ENCODE measurements at places on chromosomes 2 and 18.

DNA sequence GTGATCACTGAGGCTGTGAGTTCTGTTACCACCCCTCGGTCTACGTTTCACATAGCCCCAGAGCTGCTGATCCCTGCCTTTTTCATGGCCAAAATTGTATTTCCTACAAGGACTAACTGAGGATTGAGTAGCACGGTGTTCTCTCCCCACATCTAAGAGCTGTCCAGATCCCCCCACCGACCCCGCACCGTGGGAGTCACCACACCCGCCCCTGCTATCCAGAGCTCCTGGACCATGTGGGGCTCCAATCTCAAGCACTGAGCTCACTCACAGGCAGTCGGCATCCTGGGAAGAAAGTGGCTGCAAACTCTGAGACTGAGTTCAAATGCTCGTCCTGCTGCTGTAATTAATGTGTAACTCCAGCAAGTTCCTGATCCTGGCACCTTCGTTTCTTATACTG is 9.7 kb downstream of the SIX2 start:
- DNase-seq, result no peak

- no peak for DNase-seq
These were observed 14.3 kb upstream of the D2HGDH start for GRCh38 chr2:241720099-241720498.

GRCh38 chr2:33236482-33237385 is 239.7 kb upstream of the RASGRP3 start:
- no peak for DNase-seq

- DNase-seq, result no peak
These were observed 16.2 kb downstream of the DLGAP1 start for GRCh38 chr18:4438938-4439337.

- DNase-seq, result no peak
These were observed 16.6 kb downstream of the CTDP1 start for GRCh38 chr18:79695856-79696850.

DNA sequence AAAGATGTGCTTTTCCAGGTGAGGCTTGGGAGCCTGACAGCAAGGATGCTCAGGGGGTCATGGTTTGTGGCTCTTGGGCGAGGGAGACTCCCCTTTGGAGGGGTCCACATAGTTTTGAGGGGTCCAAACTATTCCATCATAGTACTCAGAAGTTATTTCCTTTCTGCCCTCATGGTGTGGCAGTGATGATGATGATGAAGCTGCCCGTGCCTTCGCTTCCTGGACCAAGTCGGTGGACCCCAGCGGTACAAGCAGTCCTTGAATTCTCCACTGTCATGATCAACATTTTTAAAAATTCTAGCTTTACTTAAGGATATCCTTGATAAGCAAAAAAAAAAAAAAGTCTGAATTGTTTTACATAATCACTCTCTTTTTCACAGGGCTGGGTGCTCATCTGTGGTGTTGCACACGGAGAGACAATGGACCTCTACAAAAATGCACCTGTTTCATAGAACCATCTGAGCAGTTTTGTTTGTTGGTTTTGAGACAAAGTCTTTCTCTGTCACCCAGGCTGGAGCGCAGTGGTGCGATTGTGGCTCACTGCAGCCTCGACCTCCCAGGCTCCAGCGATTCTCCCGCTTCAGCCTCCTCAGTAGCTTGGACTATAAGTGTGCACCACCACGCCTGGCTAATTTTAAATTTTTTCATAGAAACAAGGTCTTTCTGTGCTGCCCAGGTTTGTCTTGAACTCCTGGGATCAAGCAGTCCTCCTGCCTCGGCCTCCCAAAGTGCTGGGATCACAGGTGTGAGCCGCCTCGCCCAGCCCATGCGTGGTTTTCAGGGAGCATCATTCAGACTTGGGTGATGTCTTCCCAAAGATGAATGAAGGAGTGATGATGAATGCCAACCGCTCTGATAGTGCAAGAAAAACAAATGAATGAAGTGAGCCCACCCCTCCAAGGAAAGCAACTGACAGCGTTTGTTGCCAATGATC is 271.4 kb upstream of the HDAC4 start:
- no peak for DNase-seq

GRCh38 chr2:191321861-191322662 is 76.9 kb downstream of the MYO1B start:
- DNase-seq, result peak; percentile 21

DNA sequence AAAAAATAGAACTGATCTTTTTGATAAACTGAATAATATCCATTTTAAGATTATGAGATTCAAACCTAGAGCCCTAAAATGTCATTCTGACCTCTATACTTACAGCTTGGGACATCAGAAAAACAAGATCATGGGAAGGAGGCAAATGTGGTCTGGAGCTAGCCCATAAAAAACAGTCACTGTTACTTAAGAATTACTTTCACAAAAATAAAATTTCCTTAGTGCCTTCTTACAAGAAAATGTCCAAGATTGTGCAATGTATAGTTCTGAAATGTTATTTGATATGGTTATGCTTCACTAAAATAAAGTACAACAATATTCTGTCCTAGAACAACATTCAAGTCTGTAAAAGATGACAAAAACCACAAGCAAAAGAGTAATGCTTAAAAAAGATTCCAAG is 247.6 kb downstream of the DYM start:
- DNase-seq, result no peak

DNA sequence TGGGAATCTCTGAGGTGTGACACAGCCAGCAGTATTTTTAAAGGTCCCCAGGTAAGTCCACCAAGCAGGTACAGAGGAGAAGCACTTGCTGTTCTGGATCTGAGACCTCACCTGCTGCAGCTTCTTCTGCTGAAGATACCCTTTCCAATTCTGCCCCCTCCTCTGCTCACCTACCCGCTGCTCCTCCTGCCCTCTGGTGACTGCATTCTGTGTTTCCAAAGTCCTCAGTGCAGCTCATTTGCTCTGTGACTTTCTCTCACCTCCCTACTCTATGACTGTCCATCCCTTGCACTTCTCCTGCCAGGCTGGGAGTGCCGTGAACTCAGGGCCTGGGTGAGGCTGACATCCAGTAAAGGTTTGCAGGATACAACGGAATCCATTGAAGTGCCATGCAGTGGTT is 205.2 kb upstream of the LYPD1 start:
- no peak for DNase-seq

DNA sequence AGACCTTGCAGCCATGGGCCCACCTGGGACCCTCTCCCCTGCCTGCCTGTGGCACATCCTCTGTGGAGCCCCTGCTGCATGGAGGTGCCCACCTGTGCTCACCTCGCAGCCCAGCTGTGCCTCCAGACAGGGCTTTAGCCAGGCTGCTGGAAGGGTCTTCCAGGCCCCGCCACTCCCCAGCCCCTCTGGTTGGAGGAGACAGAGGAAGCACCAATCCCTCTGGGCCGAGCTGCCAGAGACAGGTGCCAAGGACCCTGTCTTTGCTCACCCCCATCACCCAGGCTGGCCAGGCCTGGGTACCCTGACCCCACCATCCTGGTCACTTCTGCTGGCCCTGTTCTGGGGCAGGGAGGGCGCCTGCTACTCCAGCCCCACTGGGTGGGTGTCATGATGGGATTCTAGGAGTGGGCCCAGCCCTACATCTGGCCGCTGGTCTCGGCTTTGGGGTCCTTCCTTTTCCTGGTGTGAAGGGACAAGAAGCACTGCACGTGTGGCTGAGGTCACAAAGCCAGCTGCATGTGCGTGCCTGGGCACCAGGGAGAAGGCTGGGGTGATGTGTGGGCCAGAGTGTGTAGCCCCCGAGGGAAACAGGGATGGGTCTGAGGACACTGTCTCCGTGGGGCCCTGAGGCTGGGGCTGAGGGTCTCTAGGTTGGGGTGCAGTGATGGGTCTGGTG is 9.3 kb upstream of the NEU4 start:
- DNase-seq, result no peak

- peak; percentile 10 for DNase-seq
These were observed 19.9 kb downstream of the ABCG5 start for GRCh38 chr2:43818761-43819160.

DNA sequence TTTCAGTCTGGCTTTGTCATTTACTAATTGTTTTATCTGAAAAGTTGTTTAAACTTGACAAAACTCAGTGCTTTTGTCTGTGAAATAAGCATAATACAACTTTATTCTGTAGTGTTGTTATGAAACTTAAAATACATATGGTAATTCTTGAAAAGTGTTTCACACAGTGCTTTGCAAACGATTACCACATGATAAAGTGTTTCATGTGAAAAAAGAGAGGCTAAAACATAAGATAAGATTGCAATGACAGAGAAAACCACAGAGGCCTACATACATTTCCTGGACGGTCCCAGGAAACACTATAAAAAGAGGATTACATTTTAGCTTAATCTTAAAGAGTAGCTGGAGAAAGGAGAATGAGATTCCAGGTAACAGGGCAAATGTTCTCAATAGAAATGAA is 1934.6 kb upstream of the LRRTM1 start:
- no peak for DNase-seq

DNA sequence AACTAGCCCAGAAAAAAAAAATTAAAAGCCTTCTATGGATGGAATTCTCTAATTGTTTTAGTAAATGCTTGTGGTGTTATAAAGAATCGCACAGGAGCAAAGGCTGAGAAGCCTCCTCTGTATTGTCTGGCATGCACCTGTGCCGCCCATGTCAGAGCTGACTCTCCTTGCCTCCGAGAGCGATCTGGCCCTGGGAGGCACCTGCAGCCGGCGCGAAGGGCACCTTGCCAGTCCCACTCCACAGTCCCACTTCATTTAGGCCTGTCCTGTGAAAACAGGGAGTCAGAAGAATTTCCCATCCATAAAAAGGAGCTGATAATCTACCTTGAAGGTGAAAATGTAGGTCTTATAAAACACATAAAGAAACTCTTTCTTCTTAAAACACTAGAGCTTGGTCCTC is 170.9 kb upstream of the PXDN start:
- no peak for DNase-seq

- DNase-seq, result no peak
These were observed 83.4 kb downstream of the DOCK10 start for GRCh38 chr2:224958873-224959272.

GRCh38 chr2:51781691-51782090 is 749.8 kb upstream of the NRXN1 start:
- no peak for DNase-seq

DNA sequence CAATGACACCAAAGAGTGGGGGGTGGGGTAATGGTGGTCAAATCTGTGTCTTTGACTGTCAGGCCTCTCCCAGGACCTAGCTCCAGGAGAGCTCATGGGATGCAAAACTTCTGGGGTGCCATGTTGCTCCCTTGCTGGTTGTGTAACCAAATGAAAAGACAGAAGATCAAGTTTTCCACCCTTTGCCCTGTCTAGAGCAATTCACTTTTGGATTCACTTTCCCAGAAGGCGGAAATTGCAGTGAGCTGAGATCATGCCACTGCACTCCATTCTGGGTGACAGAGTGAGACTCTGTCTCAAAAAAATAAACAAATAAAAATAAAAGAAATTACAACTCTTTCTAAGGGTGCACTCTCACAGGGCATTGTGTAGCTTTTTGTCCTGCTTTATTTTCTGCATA is 34.9 kb upstream of the PLA2R1 start:
- no peak for DNase-seq

GRCh38 chr2:17805166-17805565 is 11.1 kb upstream of the MSGN1 start:
- DNase-seq, result no peak

- DNase-seq, result no peak
These were observed 81.0 kb downstream of the TMEM131 start for GRCh38 chr2:97914691-97915213.

- no peak for DNase-seq
These were observed 917.0 kb upstream of the PIK3C3 start for GRCh38 chr18:41038071-41038470.

DNA sequence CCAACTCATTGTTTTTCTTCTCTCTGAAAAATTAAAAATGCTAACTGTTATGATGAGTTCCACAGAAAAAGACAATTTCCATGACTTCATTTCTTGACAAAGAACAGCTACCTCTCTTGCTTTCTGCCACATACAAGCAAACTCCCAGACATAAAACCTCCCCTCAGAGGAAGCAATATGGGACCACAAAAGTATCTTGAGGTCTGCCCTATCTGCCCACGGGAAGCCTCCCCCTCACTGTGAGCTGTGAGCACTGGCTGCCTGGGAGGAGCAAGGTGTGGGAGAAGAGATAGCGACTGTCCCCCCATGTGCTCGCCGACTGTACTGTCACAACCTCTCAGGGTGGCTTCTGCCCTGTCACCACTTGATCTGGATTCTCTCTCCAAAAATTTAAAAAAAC is 69.7 kb upstream of the NRP2 start:
- no peak for DNase-seq

DNA sequence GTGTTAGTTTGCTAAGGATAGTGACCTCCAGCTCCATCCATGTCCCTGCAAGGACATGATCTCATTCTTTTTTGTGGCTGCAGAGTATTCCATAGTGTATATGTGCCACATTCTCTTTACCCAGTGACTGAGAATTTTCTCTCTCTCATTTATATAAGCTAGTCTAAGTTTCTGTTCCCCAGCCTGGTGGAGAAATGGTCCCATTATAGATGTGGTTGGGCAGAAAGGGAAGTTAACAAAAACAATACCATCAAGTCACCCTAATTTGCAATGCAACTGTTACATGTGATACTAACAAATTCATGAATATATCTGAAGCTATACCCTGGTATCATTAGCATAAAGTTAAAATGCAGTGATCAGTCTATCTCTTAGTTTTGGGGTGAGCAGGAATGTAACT is 54.0 kb downstream of the DNER start:
- no peak for DNase-seq

DNA sequence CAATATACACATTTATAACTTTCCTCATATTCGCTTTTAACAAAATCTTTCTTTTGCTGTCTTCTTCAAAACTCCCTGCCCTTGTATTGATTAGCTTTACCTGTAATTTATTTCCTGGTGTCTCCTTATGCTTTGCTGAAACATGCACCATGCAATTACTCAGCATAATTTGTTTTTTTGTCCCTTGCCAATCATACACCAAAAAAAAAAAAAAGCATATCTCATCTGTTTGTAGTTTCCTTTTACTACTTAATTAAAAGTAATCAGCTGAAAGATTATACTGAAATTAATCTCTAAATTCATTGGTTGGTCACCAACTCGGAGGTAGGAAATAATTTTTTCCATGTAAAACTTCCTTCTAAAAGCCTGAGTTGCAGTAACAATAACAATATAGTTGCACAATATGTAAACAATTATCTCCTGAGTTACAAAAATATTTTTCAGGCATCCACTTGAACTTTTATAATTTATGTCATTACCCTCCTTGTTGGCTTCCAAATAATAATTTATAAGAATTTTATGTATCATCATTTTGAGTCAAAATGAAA is 53.0 kb upstream of the ROCK1 start:
- DNase-seq, result no peak

- DNase-seq, result no peak
These were observed 59.9 kb downstream of the SH3RF3 start for GRCh38 chr2:109188898-109189297.

DNA sequence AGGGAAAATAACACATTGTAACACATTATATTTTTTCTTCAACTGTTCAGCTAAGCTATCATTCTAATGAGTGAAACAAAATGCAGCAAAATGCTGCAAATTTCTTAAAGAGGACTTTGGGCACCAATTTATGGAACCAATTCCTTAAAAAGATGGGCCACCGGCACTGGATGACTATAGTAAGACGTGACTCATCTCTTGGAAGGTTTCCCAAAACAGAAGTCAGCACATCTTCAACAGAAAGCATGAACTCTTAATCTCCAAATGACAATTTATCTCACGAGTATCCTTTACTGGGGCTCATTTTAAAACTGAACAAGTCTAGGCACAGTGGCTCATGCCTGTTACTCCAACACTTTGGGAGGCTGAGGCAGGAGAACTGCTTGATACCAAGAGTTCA is 213.4 kb downstream of the CDH20 start:
- DNase-seq, result peak; percentile 7

GRCh38 chr2:164816046-164816445 is 25.6 kb downstream of the COBLL1 start:
- no peak for DNase-seq
